ENCODE measurements at places on chromosomes 4 and X.

DNA sequence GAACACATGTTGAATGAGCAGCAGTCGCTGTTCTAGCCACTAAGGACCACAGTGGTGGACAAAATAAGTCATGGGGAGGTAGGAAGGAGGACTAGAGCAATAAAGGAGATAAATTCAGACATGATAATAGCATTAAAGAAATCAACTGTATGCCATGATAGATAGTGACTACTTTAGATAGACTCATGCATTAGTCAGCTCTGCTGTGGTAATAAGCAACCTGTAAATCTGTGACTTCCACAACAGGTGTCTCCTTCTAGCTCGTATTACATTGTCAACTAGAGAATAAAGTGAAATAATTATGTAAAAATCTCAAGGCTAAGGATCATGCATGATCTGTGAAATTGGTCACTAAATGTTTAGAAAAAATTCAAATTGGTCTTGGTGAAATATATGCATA, 77.9 kb downstream of the WWC2 start:
- DNase-seq: no peak

GRCh38 chr4:4270529-4270928, 19.4 kb downstream of the LYAR start:
- DNase-seq: no peak

- no peak for DNase-seq
These were observed 1.0 kb upstream of the DAPP1 start for GRCh38 chr4:99815597-99816011.

GRCh38 chrX:123830309-123830708, 29.5 kb upstream of the XIAP start:
- DNase-seq: no peak

- DNase-seq: no peak
These were observed 215.5 kb upstream of the VEGFC start for GRCh38 chr4:177008071-177008835.

DNA sequence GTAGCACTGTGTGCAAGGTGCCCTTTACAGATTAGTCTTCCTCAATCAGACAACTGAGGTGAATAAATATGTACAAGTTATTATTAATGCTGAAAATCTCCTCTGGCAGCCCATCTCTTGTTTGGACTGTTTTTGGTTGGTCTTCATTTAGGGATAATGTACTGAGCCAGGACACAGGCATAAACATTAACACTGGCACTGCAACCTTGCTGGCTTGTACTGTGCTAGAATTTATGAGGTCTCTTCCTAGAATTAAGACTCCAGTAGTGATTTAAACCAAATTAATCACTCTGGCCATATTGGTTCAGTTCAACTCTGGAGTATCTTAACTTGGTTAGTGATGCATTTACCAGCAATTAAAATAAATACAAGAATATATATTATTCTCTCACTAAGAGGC, 244.7 kb upstream of the GK2 start:
- DNase-seq: no peak

DNA sequence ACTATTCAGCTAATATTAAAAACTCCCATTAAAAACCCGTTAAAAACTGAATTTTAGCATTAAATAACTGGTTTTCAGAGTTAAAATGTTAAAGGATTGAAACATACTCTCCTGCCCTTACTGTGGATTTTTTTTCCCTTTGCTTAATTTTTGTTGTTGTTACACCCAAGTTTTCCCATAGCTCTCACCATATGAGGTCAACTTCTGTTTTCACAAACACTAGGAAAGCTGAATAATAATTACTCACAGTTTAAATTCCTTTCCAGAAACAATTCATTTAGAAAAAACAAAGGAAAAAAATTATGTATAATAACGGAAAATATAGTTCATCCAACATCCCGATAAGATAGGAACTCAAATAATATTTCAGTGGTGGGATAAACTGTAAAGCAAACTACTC, 129.0 kb downstream of the PPP3CA start:
- no peak for DNase-seq

- no peak for DNase-seq
These were observed 2.9 kb upstream of the CYBB start for GRCh38 chrX:37776987-37777325.

DNA sequence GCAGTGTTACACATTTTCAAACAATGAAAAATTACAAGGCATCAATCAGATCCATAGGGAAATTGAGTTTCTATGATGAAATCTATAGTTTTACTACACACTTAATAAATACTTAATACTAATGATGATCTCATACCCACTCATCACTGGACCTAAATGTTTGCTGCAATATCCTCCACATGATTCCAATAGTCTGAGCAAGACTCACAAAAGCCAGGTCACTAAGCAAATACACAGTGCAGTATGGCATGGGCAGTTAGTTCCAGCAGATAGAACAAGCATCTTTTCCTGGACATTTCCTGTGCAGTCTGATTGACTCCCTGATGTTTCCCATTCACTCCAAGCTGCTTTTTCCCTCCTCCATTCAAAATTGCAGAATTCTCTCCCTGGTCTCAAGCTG, 109.0 kb upstream of the ATOH1 start:
- DNase-seq: no peak

- no peak for DNase-seq
These were observed 478.9 kb downstream of the KCNIP4 start for GRCh38 chr4:21469438-21470300.

DNA sequence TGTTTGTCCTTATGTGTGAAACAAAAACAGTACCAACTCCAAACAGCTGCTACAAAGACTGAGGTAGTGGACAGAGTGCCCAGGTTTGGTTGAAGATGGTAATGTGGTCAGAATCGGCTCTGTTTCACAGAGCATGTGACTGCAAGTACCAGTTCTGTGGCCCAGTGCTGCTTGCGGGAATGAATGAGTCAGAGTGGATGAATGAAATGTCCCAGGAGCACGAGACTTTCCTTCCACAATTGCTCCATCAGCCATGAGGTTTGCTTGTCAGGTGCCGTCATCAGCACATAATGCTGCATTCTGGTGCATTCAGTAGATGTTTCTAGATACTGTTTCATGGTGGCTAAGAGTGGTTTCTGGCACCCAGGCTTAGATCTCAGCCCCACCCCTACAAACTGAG, 84.2 kb downstream of the GPR143 start:
- DNase-seq: no peak

GRCh38 chr4:32790803-32791202, 2070.6 kb downstream of the PCDH7 start:
- no peak for DNase-seq

DNA sequence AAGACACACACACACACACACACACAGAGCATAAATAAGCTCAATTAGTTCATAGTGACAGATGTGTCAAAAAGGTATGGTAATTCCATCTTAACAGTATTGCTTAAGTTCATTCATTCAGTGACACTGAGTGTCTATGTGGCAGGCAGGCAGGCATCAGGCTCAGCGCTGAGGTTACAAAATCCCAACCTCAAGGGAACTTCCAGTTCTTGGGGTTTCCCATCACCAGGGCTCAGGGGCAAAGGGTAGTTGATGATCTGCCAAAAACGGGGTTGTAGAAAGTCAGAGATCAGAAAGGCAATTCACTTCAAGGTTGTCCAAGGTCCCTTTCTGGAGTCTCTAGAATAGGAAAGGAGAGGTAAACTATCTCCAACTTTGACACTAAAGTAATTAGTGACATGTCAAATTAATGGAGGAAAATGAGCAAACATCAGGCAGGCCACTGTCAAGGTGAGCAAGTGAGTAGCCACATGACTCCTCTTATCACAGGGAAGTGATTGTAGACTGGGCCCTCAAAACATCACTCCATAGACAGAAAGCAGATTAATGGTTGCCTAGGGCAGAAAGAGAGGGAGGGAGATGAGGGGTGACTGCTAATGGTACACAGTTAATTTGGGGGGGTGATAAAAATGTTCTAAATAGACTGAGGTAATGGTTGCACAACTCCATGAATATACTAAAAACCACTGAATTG, 41.8 kb downstream of the GPC4 start:
- DNase-seq: no peak

DNA sequence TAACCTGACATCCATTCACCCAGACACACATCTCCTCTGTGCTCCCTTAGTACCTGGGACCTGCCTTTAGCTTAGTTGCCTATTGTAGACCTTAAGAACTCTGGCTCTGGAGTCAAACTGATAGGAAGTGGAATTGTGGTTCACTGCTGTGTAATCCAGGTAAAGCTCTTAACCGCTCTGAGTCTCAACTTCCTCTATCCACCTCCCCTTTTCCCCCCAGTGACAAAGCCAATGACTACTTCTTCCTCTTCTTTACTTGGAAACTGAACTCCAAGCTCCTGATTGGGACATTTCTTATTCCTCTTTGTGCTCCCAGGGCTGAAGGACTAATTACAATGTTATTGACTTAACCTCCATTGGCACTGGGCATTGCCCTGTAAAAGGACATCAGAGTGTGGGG, 94.1 kb downstream of the DRD5 start:
- DNase-seq: no peak

- no peak for DNase-seq
These were observed 776.0 kb downstream of the GLUD2 start for GRCh38 chrX:121823406-121823805.

DNA sequence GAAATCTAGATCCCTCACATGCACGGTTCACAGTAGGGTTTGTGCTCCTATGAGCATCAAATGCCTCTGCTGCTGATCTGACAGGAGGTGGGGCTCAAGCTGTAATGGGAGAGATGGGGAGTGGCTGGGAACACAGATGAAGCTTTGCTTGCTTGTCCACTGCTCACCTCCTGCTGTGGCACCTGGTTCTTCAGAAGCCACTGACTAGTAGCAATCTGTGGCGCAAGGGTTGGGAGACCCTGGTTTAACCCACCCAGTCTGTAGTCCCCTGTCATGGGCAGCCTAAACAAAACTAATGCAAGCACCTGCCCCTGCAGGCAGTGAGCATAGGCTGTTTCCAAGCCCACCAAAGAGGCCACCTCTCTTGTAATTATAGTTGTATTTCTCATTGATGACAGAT, 116.6 kb downstream of the SHOX start:
- DNase-seq: no peak

- DNase-seq: no peak
These were observed 270.3 kb upstream of the CTSO start for GRCh38 chr4:156223985-156224384.

- DNase-seq: no peak
These were observed 80.4 kb downstream of the CT47B1 start for GRCh38 chrX:120795301-120795700.

DNA sequence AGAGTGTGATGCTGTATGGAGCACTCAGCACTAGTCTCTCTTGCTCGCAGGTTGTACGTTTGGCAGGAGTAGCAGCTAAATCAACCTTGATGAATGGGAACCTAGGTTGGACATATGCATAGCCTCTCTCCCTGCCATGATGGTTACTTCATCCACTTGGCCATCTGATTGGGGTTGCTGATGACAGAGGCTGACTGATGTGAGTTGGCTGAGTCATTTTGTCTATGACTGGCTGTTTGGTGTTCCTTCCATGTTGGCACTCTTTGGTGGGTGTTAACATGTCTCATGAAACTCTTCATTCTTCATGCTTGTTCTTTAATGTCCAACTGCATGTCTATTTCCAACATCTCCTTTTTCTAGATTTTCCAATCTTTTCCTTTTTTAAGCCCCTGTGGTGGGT, 31.6 kb upstream of the SPARCL1 start:
- no peak for DNase-seq

DNA sequence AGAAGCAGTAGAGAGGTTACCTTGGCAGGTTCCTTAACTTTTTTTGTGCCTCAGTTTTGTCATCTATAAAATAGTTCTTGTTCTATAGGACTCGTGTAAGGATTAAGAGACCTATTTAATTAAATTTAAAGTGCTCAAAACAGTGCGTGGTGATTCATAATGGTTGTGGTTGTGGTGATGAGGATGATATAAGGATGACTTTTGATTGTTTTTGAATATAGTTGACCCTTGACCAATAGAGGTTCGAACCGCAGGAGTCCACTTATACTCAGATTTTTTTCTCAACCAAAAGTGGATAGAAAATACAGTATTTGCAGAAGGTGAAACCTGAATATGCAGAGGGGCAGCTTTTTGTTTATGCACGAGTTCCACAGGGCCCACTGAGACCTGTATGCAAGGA, 14.6 kb downstream of the SMAD1 start:
- DNase-seq: no peak

Measured in activated T-cell treated with anti-CD3 and anti-CD28 coated beads, Interleukin-2, amount 50 U/mL, for 1 hour (primary cell).